ENCODE measurements at places on chromosomes 11 and 22.

DNA sequence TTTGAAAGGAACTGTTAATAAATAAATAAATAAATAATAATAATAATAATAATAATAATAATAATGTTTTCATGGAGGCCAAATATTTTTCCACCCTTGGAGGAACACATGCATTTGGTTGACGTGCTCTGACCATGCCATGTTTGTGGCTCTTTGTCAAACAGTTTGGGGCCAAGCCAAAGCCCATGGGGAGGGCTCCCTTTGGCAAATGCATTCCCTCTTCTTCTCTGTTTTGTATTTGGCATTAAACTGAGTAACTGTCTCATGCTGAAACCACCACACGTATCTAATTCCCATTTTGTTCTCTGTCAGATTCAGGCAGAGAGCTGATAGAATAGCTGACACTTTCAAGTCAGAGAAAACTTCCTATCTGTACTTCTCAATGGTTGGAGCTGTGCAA is 68.6 kb upstream of the PAX6 start:
- no peak for DNase-seq

- no peak for DNase-seq
Measured at GRCh38 chr11:124041254-124041653, at the start of gene OR10G7. TSS of gene OR10G7 (minus strand) at chr11:124041325. CDS start at chr11:124039001, 2,324 bp downstream.

DNA sequence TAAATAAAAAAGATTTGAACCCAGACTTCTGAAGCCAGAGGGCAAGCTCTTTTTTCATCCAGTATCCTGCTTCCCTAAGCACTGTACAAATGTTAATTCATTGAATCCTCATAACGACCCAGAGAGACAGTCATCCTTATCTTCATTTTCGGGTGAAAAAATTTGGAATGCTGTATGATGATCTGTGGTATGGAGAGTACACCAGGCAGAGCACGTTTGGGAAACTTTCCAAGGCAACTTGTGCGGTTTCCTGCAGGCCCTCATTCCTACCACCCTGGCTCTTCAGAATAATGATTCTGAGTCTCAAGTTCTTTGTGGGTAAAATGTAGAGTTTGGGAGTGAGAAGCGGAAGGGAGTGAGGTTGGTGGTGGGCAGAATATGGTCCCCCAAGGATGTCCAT is 177.9 kb upstream of the CADM1 start:
- no peak for DNase-seq

- DNase-seq, result no peak
Measured at GRCh38 chr11:209275-210121, 2.0 kb downstream of the RIC8A start.

DNA sequence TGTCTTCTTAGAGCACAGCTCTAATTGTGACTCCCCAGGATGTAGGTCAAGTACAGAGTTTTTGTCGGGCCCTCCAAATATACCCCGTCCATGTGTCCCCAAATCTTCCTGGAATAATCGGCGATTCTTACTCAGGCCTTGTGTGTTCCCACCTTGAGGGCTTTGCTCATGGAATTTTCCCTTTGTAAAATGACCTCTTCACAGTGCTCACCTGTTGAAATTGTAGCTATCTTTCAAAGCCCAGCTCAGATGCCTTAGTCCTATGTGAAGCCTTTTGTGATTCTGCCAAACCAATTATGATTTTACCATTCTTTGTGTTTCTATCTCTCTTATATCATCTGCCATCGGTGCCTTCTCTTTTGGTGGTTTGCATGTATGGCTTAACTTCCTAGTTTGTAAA is 30.1 kb upstream of the RAG2 start:
- no peak for DNase-seq

DNA sequence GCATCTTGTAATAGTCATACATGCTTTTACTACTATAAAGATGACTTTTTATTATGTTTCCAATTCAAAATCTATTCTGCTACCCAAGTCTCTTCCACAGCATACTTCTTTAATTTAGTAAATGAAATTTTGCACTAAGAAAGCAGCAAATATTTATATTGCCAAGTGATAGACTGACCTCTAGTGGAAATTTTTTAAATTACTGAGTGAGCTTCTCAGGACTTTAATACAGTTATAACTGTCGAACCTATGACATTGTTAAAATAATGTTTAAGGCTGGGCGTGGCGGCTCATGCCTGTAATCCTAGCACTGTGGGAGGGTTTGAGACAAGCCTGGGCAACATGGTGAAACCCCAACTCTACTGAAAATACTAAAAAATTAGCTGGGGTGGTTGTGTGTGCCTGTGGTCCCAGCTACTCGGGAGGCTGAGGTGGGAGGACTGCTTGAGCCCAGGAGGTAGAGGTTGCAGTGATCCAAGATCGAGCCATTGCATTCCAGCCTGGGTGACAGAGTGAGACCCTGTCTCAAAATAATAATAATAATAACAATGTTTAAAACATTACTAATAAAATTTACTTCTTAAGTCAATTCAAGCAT is 27.3 kb downstream of the STK33 start:
- no peak for DNase-seq

DNA sequence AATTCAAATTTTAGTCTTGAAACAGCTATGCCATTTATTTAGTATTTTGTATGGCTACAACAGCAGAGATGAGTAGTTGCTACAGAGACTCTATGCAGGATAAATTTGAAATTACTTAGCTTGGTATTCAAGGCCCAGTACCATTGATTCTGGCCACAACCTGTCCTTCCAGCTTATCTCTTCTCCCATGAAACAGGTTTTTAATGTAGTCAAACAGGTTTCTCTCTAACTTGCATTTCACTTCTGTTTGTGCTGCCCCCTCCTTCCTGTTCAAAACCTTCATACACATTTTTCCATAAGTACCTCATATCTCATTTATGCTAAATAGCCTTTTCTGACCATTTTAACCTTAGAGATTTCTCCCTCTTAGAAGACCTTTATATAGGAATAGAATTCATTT is 3.3 kb downstream of the USP47 start:
- no peak for DNase-seq

GRCh38 chr11:120773501-120774031 is 250.3 kb upstream of the TBCEL start:
- no peak for DNase-seq

GRCh38 chr11:15635521-15635920 is 520.8 kb downstream of the INSC start:
- DNase-seq, result no peak

GRCh38 chr22:44098021-44098739 is 74.1 kb downstream of the PARVB start:
- no peak for DNase-seq

DNA sequence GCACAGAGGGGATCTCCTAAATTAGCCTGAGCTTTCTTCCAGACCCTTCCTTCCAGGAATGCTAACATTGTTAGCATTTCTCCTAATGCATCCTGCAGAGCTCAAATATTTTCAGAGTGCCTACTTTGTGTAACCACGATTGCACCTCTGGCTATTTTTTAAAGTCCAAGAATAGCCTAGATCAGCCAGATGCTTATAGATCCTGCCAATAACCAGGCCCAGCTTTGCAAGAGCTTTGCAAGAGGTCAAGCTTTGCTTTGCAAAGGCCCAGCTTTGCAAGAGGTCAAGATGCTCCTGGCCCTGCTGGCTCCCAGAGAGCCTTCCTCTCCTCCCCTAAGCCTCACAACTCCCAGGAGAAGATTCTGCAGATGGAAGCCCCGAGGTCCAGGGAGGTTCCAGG is 491.9 kb downstream of the MN1 start:
- no peak for DNase-seq

- DNase-seq, result no peak
Measured at GRCh38 chr11:103586756-103587155, 449.7 kb upstream of the DDI1 start.

DNA sequence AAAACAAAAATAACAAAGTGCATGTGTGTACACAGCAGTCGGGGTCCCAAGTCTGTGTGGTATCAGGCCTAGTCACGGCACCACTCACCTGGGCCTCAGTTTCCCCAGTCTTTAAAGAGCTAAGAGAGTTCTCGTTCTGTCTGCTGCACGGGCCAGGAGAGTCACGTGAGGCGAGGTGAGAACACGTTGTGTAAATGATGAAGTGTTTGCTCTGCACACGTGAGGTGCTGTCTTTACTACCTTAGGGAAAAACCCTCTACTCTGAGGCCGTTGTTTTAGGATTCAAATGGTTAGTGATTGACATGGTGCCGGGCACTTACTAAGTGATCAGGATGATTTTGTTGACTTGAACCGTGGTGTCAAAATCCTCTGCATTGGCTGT is 86.5 kb upstream of the PPARA start:
- DNase-seq, result no peak

Data from CD4-positive, alpha-beta T cell treated with Interleukin-6 at 100 ng/mL for 8 hours (primary cell).